ENCODE measurements at places on chromosomes 13 and 19. TPM values are rescaled to one million over a fixed set of nuclear protein-coding genes. Genes with fewer than 3 reads are reported as not detected.

GRCh38 chr13:43159026-43159461 is 135.7 kb downstream of the DNAJC15 start:
- H3K36me3 ChIP-seq, result no peaks in the 10 kb centered on the region
- no peaks in the 10 kb centered on the region for H3K4me1 ChIP-seq
- no peak overlapping the region for H3K4me3 ChIP-seq
- H3K27me3 ChIP-seq, result no peaks in the 10 kb centered on the region
- H3K27ac ChIP-seq, result no peak overlapping the region

Gene CLEC17A
- not detected for total RNA-seq

DNA sequence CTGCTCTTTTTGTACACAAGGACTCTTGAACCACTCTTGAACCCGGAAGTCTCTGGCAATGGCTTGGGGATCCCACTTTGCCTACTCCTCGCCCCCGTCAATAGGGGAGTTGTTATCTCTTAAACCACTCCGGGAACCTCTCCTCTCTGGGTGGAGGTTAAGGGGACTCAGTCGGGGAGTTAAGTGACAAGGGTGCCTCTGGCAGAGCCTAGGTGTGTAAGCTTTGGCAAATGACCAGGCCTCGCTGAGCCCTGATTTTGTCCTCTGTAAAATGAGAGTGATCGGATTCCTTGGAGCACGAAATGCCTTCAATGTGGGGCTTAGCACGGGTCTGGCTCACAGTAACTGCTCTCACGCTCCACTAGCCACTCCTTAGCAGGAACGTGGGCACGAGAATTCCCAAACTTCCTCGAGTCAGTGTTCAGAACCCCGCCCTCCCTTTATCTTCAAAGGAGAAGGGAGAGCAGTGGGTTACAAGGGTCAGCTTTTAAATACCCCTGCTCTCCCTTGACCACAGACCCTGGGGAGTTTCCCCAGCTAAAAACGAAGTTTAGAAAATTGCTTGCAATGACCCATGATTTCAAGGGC is 193.3 kb downstream of the KATNAL1 start:
- peaks cover 26% of the 10 kb centered on the region for H3K4me1 ChIP-seq
- H3K27ac ChIP-seq, result peak overlapping the region; percentile 76
- no peaks in the 10 kb centered on the region for H3K27me3 ChIP-seq
- no peaks in the 10 kb centered on the region for H3K36me3 ChIP-seq
- no peak for DNase-seq

GRCh38 chr19:33905473-33905936 is 108.8 kb downstream of the KCTD15 start:
- H3K27ac ChIP-seq, result peak overlapping the region; percentile 88
- peaks cover 19% of the 10 kb centered on the region for H3K27me3 ChIP-seq
- H3K4me3 ChIP-seq, result peak overlapping the region; percentile 60
- DNase-seq, result peak; percentile 49
- H3K36me3 ChIP-seq, result no peaks in the 10 kb centered on the region

Gene NKPD1
- not detected for total RNA-seq

- no peaks in the 10 kb centered on the region for H3K4me1 ChIP-seq
- no peak overlapping the region for H3K4me3 ChIP-seq
- no peak overlapping the region for H3K27ac ChIP-seq
- no peak for DNase-seq
- no peaks in the 10 kb centered on the region for H3K36me3 ChIP-seq
Measured at GRCh38 chr13:105643966-105644365, 891.5 kb downstream of the EFNB2 start.

Gene MEGF8
- total RNA-seq, result 16.4 TPM

Gene FBXO27
- total RNA-seq, result 6.4 TPM

Gene ZNF835
- total RNA-seq, result 3.0 TPM

Gene TMPRSS9
- total RNA-seq, result not detected

- DNase-seq, result peak; percentile 80
- peak overlapping the region; percentile 99 for H3K27ac ChIP-seq
- peaks cover 74% of the 10 kb centered on the region for H3K4me1 ChIP-seq
- peak overlapping the region; percentile 86 for H3K4me3 ChIP-seq
- peaks cover 25% of the 10 kb centered on the region for H3K36me3 ChIP-seq
Measured at GRCh38 chr13:113209759-113210421, 477 bp downstream of the CUL4A start.

DNA sequence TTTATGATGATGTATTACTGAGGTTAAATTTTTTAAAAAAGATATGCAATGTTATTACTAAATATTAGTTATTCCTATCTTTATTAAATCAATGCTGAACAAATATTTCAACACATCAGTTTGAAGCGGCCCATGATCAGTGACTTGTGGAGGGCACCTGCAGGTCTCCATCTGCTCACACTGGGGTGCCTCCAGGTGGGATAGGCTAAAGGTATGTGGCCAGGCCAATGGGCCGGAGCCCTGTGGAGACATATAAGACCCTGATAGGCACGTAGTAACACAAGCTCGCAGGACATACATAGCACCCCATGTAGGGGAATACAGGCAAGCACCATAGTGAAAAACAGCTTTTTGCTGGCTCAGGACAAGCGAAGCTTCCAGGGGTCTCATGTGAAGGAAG is 469.8 kb downstream of the ZNF536 start:
- no peak overlapping the region for H3K4me3 ChIP-seq
- no peaks in the 10 kb centered on the region for H3K36me3 ChIP-seq
- DNase-seq, result no peak

DNA sequence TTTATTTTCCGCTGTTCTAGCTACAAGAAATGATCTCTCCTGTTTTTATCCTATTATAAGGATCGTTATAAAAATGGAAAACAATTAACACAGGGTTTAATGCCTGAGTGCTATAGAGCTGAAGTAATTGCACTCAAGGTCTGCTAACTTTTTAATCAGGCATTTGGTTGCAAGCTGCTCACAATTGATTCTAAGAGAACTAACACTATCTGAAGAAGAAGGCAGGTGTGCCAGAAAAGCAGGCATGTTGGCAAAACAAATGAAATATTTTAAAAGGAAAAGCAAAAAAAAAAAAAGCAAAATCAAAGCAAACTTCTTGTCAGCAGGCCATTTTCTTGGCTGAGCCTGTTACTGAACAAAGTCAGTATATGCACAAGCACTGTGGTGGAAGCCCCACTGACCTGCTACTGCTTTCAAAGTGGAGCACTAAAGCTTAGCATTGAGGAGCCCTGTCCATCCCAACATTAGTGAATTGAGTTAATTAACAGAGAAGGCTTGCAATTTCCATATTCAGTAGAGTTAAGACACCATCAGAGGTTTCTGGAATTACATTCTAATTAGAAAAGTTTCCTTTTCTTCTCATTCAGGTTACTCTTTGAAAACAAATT is 574.2 kb downstream of the PCDH9 start:
- H3K4me3 ChIP-seq, result no peak overlapping the region
- no peaks in the 10 kb centered on the region for H3K27me3 ChIP-seq
- H3K36me3 ChIP-seq, result no peaks in the 10 kb centered on the region
- H3K27ac ChIP-seq, result no peak overlapping the region

DNA sequence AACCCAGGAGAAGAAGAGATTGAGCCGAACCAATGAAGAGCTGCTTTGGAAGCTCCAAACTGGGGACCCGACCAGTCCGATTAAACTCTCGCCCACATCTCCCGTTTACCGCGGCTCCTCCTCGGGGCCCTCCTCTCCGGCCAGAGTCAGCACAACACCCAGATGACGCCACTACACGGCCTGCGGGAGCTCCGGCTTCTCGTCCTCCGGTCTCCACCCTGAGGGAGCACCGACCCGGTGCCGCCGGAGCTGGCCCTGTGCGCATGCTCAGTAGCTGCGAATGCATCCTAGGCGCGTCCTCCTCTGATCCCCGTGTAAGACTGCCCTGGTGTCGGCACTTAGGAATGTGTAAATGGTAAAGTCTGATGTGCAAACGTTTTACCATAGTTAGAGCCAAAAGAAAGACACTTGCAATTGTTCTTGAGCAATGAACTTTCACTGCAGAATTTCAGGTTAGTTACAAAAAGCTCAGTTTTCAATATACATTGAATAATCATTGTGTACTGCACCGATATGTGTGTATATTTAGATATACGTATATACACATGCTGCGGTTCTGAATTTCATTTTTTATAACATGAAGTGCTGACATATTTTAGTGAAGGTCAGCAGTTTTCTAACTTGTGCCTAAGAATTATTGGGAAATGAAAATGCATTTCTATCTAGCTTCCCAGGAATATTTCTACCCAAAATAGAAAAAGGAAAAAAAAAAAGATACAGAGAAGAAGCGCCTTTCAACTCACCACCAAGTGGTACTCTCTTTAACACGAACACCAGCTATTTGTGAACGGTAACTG is 92.2 kb downstream of the SLC7A1 start:
- no peaks in the 10 kb centered on the region for H3K36me3 ChIP-seq
- H3K4me1 ChIP-seq, result no peaks in the 10 kb centered on the region
- H3K4me3 ChIP-seq, result no peak overlapping the region
- DNase-seq, result no peak
- no peak overlapping the region for H3K27ac ChIP-seq

GRCh38 chr13:98473135-98473787 is 103.6 kb downstream of the STK24 start:
- peaks cover 32% of the 10 kb centered on the region for H3K4me1 ChIP-seq
- peaks cover 53% of the 10 kb centered on the region for H3K36me3 ChIP-seq
- DNase-seq, result no peak
- no peak overlapping the region for H3K27ac ChIP-seq
- H3K27me3 ChIP-seq, result no peaks in the 10 kb centered on the region

Gene TJP3
- 34.4 TPM for total RNA-seq

DNA sequence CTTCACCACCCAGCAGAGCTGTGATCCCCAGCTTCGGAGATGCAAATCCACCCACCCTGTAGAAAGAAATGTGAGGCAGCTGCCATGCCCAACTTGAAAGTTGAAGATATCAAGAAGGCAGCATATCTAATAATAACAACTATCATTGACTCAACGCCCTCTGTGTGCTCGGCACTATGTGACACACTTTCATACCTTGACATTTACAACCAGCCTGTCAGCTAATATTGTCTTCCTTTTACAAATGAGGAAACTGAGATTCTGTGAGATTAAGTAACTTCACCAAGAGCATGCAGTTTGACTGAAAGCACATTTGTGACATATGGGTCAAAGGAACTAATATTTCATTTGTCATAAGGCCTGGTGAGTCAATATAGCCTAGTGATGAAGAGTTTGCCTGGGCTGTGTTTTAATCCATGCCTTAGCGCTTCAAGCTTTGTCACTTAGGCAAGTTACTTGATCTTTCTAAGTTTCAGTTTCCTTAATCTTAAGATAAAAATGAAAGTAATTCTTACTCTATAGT is 137.0 kb downstream of the FLT1 start:
- DNase-seq, result no peak
- no peaks in the 10 kb centered on the region for H3K36me3 ChIP-seq
- H3K27ac ChIP-seq, result no peak overlapping the region
- no peaks in the 10 kb centered on the region for H3K27me3 ChIP-seq
- no peak overlapping the region for H3K4me3 ChIP-seq

Gene PVR
- 35.0 TPM for total RNA-seq

Gene TUBA3C
- not detected for total RNA-seq

DNA sequence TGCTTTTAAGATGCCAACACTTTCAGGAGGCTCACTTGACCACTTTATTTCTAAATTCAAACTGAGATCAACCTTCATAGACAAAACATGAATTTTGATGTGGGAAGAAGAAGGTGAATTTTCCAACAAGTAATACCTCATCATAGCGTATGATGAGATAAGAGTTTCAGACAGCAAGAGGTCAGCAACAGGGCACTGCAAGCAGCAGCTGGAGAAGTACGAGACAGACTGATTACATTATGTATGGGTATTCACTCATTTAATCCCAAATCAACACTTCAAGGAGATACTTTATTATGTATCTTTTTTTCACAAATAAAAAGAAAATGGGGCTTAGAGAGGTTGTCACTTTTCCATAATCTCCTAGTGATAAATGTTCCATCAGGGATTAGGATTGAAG is 389.8 kb downstream of the TBC1D4 start:
- no peak overlapping the region for H3K4me3 ChIP-seq
- H3K27me3 ChIP-seq, result no peaks in the 10 kb centered on the region
- no peak overlapping the region for H3K27ac ChIP-seq
- no peak for DNase-seq
- H3K36me3 ChIP-seq, result no peaks in the 10 kb centered on the region

GRCh38 chr13:78383071-78383484 is 220.3 kb downstream of the POU4F1 start:
- no peak overlapping the region for H3K27ac ChIP-seq
- no peaks in the 10 kb centered on the region for H3K36me3 ChIP-seq
- H3K4me3 ChIP-seq, result no peak overlapping the region
- no peak for DNase-seq
- no peaks in the 10 kb centered on the region for H3K4me1 ChIP-seq

Gene KLK2
- not detected for total RNA-seq

DNA sequence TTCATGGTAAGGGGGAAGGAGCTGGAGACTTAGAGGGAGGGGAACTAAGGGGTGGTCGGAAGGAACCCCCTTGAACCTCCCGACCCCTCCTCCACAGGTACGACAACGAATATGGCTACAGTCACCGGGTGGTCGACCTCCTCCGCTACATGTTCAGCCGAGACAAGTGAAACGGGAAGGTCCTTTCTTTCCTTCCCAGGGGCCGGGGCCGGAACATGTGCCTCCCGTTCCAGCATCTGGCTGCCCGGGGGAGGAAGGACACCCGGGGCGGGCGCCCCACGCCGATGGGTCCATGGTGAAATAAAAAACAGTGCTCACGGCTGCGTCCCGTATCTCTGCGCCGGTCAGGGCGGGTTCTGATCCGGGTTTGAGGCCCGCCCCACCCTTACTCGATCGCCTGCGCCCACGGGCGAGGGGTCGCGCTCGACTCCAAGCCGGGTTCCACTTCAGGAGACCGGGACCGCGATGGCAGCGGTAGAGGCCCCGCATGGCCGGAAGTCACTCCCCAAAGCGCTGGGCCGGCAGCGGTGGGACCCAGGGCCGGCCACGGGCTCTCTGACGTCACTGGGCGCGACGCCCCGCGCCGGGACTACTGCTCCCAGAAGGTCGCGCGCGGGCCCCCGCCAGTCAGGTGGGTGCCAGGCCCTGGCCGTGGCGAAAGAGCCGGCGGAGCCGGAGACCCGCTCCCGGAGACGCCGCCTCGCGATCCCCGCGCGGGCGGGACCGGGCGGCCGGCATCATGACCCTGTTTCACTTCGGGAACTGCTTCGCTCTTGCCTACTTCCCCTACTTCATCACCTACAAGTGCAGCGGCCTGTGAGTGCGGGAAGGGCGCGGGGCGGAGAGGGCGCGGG is at the start of gene TMEM147:
TMEM147 (plus strand) TSS at position 626 of the 854 bp plus-strand sequence; CDS start at position 740, 114 bp downstream.
- peak within 1 kb of the TSS; percentile 99 for H3K4me3 ChIP-seq
- peaks cover 24% of the 10 kb centered on the region for H3K4me1 ChIP-seq
- H3K27ac ChIP-seq, result peak within 1 kb of the TSS; percentile 92
- peak; percentile 97 for DNase-seq
